ENCODE measurements at places on chromosomes 16 and 17.

GRCh38 chr17:51353296-51353695, 93.0 kb downstream of the UTP18 start:
- DNase-seq = no peak

DNA sequence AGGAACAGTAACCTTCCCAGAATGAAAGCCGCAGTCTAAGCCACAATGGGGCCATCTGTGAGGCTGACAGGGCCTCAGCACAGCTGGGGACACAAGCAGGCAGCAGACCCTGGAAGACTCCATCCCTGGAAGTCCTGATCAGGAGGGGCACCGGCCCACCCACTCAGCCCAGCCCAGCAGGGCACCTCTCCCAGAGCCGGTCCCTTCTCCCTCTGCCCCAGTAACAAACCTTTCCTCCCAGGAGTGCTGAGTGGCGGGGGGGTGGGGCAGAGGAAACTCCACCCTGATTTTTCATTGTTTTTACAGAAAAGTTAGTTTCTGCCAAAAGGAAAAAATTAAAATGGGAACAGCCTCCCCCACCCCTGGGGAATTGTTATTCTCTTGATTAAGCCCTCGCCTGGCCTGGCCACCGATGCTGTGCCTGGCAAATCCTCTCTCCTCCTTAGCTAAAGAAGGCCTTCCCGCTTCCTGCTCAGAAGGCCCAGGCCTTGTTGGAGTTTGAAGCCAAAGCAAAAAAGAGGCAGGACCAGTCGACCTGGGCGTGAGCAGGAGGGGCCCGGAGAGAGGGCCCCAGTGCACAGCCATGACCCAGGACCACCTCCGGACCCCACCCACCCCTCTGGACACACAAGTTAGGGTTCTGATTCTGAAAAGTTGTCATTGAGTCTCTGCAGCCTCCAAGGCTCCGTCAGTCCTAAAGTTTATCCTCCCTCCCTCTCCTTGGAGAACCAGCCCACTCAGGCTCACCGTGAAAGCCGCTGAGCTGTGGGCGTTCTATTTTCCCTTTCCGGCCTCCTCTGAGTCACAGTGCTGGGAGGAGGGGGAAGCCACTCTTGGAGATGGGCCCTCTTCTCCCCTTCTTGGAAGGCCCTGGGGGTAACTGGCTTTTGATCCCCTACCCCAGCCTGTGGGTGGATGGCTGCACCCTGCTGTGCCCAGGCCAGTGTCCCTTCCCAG, 128.4 kb upstream of the TNRC6C start:
- DNase-seq = no peak

GRCh38 chr17:18954321-18954720, 2.4 kb downstream of the SLC5A10 start:
- DNase-seq = no peak

- DNase-seq = no peak
Measured at GRCh38 chr17:57490890-57491289, 234.6 kb downstream of the MSI2 start.

DNA sequence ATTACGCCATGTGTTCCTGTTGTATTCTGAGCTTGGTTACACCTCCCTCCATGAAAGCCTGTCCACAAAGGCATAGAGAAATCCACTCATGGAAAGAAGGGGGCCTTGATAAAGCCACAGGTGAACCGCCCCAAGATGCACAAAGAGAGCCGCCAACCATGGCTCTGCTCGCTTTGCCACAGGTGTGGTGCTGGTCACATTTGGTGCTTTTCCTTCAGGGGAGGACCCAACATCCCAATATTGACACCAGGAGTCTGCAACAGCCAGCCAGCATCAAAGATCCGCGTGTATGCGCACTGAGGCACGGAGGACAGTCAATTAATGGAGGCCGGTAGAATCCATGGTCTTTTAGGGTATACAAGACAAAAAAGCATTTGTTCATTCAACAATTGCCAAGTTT, 7.3 kb downstream of the ABCA3 start:
- DNase-seq = no peak

DNA sequence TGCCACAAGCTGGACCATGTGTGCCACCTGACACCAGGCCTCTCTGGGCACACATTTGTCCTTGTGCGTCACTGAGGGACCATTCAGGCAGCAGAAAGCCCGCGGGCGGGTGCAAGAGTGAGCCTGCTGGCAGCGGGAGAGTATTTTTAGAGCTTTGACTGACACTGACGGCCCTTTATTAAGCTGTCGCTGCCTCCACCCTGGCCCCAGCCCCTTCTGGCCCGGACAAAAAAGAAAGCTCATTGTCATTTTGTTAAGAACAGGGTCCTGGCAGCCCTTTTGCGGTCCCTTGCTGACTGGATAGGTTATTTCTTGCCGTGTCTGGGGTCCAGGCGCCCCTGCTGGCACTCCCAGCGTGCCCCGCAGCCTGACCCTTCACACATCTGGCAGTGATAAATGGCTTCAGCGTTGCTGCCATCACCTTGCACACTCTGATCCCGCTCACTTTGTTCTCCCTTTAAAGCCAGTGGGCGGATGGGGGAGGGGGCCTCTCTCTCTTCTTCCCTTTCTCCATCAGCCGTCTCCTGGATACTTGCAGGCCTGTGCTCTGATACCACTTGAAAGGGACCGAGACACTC, 78.4 kb upstream of the NKD1 start:
- DNase-seq = no peak

GRCh38 chr16:70706948-70707465, 21.2 kb upstream of the MTSS2 start:
- DNase-seq = no peak

- DNase-seq = no peak
Measured at GRCh38 chr17:17545984-17546383, 45.5 kb downstream of the PEMT start.
